ENCODE measurements at places on chromosomes 2 and 18.

- DNase-seq = no peak
These were observed 404.3 kb downstream of the ZNF521 start for GRCh38 chr18:24947521-24948305.

DNA sequence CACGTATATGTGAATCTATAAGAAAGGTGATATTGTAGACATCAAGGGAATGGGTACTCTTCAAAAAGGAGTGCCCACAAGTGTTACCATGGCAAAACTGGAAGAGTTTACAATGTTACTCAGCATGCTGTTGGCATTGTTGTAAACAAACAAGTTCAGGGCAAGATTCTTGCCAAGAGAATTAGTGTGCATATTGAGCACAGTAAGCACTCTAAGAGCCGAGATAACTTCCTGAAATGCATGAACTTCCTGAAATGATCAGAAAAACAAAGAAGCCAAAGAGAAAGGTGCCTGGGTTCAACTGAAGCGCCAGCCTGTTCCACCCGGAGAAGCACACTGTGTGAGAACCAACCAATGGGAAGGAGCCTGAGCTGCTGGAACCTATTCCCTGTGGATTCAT is 101.0 kb downstream of the HS6ST1 start:
- no peak for DNase-seq

DNA sequence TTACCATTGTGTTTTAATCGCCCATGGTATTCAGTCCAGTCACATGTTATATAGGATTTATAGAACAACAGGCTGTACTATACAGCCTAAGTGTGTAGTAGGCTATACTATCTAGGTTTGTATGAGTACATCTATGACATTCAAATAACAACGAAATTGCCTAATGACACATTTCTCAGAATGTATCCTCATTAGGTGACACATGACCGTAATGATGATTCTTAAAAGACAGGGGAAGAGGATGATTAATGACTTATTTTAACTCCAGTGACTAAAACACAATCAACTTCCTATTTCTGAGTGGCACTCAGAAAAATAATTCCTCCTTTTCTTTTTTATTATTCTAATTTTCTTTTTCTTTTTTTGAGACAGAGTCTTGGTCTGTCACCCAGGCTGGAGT is 63.0 kb upstream of the ACSL3 start:
- DNase-seq = no peak

- no peak for DNase-seq
These were observed 410.3 kb downstream of the PID1 start for GRCh38 chr2:228860601-228861285.

All from hepatic stellate cell (primary cell).